ENCODE measurements at places on chromosomes 13 and 19.

DNA sequence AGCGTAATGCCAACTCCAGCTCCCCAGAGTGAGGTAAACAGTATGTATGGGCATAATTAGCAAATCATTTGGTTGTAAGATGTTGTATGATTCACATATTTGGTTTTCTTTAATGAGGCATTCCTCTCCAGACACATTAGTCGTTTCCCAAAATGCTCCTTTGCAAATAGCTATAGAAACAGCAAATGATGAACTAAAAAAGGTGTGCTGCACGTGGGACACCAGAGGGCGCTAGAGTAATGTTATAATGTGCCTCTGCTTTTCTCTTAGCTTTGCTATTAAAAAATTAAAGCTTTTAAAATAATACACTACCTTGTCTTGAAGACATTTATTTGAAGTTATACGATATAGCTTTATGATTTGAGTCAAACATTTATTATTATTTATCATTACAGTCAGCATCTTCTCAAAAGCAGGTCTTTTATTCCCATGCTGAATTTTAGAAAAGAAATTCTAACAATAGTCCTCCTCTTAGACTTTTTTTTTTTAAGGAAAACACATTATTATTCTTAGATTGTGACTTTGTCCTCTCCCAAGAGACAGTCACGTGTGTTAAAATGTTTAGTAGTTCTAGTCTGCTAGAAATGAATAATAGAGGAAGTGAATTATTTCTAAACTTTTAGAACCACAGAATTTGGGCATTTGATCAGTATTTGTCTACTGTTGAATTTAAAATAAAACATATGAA, 121.6 kb upstream of the FRY start:
- DNase-seq: peak; percentile 31

GRCh38 chr13:113816946-113817859, 46.7 kb downstream of the GAS6 start:
- DNase-seq: peak; percentile 86

- peak; percentile 57 for DNase-seq
Observed at GRCh38 chr19:17448131-17448967, at the start of gene TMEM221. TMEM221 (minus strand) TSS chr19:17448668; CDS start chr19:17448462, 206 bp downstream.

DNA sequence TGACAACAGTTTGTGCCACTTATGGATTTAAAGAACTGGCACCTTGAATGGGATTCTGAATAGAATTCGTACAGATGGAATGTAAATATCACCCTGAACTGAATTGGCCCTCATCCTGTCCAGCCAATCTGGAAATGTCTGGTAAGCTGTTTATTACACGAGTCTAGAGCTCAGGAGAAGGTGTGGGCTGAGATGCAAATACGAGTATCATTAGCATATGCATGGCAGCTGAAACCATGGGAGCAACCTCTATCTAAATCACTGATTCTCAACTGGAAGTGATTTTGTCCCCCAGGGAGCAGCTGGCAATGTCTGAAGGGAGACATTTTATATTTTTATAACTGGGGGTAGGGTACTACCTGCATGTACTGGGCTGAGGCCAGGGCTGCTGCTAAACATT, 15.6 kb upstream of the VWA8 start:
- no peak for DNase-seq

Measured in stimulated activated CD4-positive, alpha-beta T cell treated with anti-CD3 and anti-CD28 coated beads, Interleukin-4, amount 100 ng/mL, for 1 hour (primary cell).